ENCODE measurements at places on chromosomes 13 and 19. TPM values are rescaled to one million over a fixed set of nuclear protein-coding genes. Genes with fewer than 3 reads are reported as not detected.

- no peak for DNase-seq
These were observed 12.3 kb upstream of the CYP4F3 start for GRCh38 chr19:15628236-15629002.

Gene PRSS57
- not detected for total RNA-seq

Gene PABPC3
- 0.39 TPM for total RNA-seq

Gene PHF11
- 47.9 TPM for total RNA-seq

- no peak for DNase-seq
These were observed 1241.5 kb upstream of the SPRY2 start for GRCh38 chr13:81582381-81582780.

DNA sequence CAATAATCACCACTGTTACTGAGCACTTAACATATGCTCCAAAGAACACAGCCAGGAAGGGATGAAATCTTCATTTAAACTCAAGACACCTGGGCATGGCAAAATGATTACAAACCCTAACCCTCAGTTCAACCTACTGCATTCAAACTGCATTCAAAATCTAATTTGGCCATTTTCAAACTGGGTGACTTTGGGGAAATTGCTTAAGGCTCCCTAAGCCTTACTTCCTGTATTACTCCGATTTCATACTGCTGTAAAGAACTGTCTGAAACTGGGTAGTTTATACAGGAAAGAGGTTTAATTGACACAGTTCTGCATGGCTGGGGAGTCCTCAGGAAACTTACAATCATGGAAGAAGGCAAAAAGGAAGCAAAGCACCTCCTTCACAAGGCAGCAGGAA, 50.4 kb downstream of the CBY2 start:
- no peak for DNase-seq

Gene C1QTNF9B
- total RNA-seq, result not detected

All from activated T-helper 2 cell treated with anti-CD3 and anti-CD28 coated beads, Interferon-gamma antibody, Interleukin-2, Interleukin-4, amounts not matched to agents 10 μg/mL and 5 μg/mL and 100 μg/mL, durations not matched to agents 14 hours and 24 hours and 36 hours (primary cell).